Coronary artery (tissue), 2 donors: ENCODE measurements at places on chromosomes 6 and 20.

- DNase-seq: no peak
These were observed 49.0 kb downstream of the COL19A1 start for GRCh38 chr6:69915346-69915745.

DNA sequence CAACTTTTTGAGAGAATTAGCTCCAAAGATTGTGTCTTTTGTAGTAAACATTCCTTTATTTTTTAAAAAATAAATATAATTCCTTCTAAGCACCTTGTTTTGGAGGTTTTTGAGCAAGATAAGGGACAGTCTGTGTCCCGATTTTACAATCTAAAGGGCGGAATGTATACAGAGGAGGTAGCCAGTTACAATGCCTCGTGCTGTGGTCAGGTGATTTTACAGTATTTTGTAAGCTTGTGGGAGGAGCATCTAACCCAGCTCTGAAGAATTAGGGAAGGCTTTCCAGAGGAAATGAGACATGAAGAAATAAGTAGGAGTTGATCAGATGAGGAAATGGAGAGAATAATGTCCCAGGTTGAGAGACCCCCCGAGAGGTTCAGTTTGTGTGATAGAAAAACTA is 1.3 kb downstream of the HINT3 start:
- DNase-seq: no peak

DNA sequence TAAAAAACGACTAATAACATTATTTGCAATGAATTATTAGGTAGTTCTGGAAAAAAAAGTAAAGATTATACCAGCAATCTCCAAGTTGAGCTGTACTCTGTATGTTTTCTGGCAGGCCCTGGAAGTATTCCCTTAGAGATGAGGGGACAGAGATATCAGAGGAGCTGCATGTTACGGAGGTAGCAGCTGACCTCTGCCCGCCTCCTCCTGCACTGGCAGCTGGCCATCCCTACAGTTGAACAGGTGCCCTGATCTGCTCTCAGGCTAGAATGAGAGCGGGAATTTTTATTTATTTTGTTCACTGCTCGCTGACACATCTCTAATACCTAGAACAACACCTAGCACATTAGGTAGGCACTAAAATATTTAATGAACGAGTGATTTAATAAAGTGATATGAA is 23.1 kb downstream of the FBXL4 start:
- no peak for DNase-seq

GRCh38 chr6:158158123-158158522 is 9.9 kb downstream of the SERAC1 start:
- no peak for DNase-seq

DNA sequence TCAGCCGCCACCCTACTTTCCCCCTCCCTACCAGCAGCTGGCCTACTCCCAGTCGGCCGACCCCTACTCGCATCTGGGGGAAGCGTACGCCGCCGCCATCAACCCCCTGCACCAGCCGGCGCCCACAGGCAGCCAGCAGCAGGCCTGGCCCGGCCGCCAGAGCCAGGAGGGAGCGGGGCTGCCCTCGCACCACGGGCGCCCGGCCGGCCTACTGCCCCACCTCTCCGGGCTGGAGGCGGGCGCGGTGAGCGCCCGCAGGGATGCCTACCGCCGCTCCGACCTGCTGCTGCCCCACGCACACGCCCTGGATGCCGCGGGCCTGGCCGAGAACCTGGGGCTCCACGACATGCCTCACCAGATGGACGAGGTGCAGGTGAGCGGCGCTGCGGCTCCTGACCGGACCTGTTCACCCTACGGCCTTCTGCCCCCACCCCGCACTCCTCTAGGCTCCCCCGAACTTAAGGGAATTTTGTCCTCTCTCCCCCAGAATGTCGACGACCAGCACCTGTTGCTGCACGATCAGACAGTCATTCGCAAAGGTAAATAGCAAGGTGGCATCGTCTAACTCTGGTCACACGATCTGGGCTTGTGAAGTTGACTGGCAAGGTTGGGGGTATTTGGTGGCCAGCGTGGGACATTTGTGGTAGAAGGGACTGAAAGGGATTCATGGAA is 2.3 kb downstream of the TFAP2C start:
- no peak for DNase-seq
